ENCODE measurements at places on chromosomes 4 and X.

GRCh38 chrX:27964432-27964831 lies 16.8 kb downstream of the DCAF8L1 start:
- no peak for DNase-seq

- no peak for DNase-seq
These were observed 125.9 kb downstream of the FAM53A start for GRCh38 chr4:1558205-1558604.

DNA sequence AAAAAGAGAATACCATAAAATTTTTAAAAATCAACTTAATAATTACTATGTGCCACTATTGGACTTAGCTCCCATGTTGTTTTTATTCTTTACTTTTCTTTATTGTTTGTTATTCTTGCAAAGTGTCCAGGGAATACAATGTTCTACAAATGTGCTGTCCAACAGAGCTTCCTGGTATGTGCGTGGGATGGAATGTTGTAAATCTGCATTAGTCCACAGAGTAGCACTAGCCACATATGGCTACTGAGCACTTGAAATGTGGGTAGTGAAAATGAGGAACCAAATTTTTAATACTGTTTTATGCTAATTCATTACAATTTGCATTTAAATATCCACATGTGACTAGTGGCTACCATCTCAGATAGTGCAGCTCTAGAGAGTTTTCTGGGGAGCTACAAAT lies 14.3 kb upstream of the CORIN start:
- no peak for DNase-seq

DNA sequence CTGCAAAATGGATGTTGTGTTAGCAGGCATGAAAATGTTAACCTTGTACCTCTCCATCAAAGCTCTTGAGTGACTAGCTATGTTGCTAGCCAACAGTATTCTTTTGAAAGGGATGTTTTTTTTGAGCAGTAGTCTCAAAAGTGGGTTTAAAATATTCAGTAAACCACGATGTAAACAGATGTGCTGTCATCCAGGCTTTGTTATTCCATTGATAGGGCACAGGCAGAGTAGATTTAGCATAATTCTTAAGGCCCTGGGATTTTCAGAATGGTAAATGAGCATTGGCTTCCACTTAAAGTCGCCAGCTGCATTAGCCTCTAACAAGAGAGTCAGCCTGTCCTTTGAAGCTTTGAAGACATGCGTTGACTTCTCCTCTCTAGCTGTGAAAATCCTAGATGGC lies 18.4 kb downstream of the FGF2 start:
- no peak for DNase-seq

DNA sequence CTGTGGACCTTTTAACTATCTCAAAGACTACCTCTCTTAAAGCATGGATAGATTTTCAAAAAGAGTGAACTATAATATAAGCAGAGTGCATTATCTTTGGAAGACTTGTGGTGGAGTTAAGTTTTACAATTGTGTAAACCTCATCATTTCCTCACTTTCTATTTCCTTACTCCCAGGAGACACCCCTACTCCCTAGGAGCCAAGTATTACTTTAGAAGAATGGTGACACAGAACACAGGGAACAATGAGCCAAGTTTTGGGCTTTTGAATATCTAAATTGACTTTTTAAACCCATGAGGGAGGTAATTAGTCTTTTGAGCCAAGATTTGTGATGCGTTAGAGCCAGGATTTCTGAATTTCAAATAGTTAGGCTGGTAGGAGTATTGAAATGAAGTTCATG lies 78.9 kb upstream of the UNC5C start:
- no peak for DNase-seq

GRCh38 chr4:70721747-70722146 lies at the start of gene RUFY3:
Gene RUFY3 (plus strand): TSS chr4:70721964. CDS start chr4:70722574, 610 bp downstream.
- peak; percentile 79 for DNase-seq

GRCh38 chr4:77308843-77309242 lies 151.8 kb downstream of the CCNG2 start:
- no peak for DNase-seq

DNA sequence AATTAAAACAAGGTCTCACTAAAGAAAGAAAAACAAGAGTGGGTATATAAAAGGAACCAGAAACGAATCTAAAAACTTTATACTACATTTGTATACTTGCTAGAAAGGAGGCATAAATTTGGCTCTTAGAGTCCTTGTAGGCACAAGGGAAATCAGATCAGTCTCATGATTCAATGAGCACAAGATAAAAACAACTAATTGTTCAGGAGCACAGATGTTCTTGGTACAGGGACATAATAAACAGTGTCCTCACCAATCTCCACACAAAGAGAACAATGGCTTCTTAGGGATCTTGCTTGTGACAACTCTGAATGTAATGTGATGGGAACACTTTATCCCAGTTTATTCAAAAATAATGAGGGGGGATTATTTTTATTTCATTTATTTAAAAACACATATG lies 28.3 kb downstream of the TMEM144 start:
- no peak for DNase-seq

- no peak for DNase-seq
These were observed 14.2 kb downstream of the GRPR start for GRCh38 chrX:16137416-16138107.

GRCh38 chr4:85681221-85681657 lies 206.3 kb downstream of the ARHGAP24 start:
- peak; percentile 5 for DNase-seq
